Vein endothelial cell (primary cell): ENCODE measurements at places on chromosomes 16 and 17. TPM values are rescaled to one million over a fixed set of nuclear protein-coding genes. Genes with fewer than 3 reads are reported as not detected.

Gene TNK1
- 0.38 and 0.65 TPM in 2 replicates for total RNA-seq

Gene CIBAR2
- total RNA-seq: 0.33 TPM in 1 of 2 replicates, not detected in the other

Gene SHISA9
- total RNA-seq: under 0.01 TPM in 1 of 2 replicates, not detected in the other

Gene SMTNL2
- not detected in 2 replicates for total RNA-seq

Gene MAPK8IP3
- 52.2 and 62.4 TPM in 2 replicates for total RNA-seq

Gene MGRN1
- total RNA-seq: 50.6 and 53.2 TPM in 2 replicates

Gene HIGD1B
- total RNA-seq: not detected in 2 replicates

Gene NHERF2
- total RNA-seq: 40.5 and 82.0 TPM in 2 replicates

Gene ETV4
- total RNA-seq: 20.3 and 20.5 TPM in 2 replicates

Gene SEPTIN12
- total RNA-seq: not detected in 2 replicates

Gene KRTAP3-2
- total RNA-seq: not detected in 2 replicates

Gene SOST
- not detected in 2 replicates for total RNA-seq

Gene AIPL1
- not detected in 2 replicates for total RNA-seq

Gene PIK3R6
- total RNA-seq: under 0.01 TPM in 1 of 2 replicates, not detected in the other

Gene KRTAP17-1
- total RNA-seq: not detected in 2 replicates

Gene ASGR2
- not detected in 2 replicates for total RNA-seq

Gene GPR139
- not detected in 2 replicates for total RNA-seq

Gene NXN
- total RNA-seq: 61.4 and 94.7 TPM in 2 replicates

Gene C17orf50
- total RNA-seq: not detected in 2 replicates

Gene DDX19B
- 35.8 and 47.7 TPM in 2 replicates for total RNA-seq

Gene RNU2-1
- total RNA-seq: not detected in 2 replicates

Gene ZSWIM7
- total RNA-seq: 11.0 and 16.0 TPM in 2 replicates

Gene LDHD
- total RNA-seq: 0.29 and 0.98 TPM in 2 replicates

Gene MT1M
- 0.65 and 2.4 TPM in 2 replicates for total RNA-seq

Gene MYH1
- total RNA-seq: not detected in 2 replicates

Gene DOC2B
- total RNA-seq: 1.6 and 3.3 TPM in 2 replicates

Gene HSPB9
- total RNA-seq: not detected in 2 replicates

Gene AKAP10
- total RNA-seq: 20.3 and 21.1 TPM in 2 replicates

Gene CWC25
- 10.9 and 13.7 TPM in 2 replicates for total RNA-seq

Gene ZNF821
- total RNA-seq: 7.8 and 8.1 TPM in 2 replicates

Gene CACNG5
- total RNA-seq: not detected in 2 replicates

Gene NPIPB8
- total RNA-seq: 0.10 and 0.33 TPM in 2 replicates

Gene SLC13A5
- total RNA-seq: not detected in 2 replicates

Gene ANKFN1
- not detected in 2 replicates for total RNA-seq

Gene CTRB2
- not detected in 2 replicates for total RNA-seq

Gene PLA2G10
- total RNA-seq: not detected in 2 replicates

Gene AOC2
- 0.65 and 1.9 TPM in 2 replicates for total RNA-seq

Gene MYL4
- total RNA-seq: 1.5 and 2.0 TPM in 2 replicates

Gene CIITA
- total RNA-seq: 0.10 TPM in 1 of 2 replicates, not detected in the other

Gene FBXW10
- total RNA-seq: under 0.01 TPM in 1 of 2 replicates, not detected in the other

Gene TEKT5
- 0.65 TPM in 1 of 2 replicates, not detected in the other for total RNA-seq

Gene NPIPA2
- 0.29 TPM in 1 of 2 replicates, not detected in the other for total RNA-seq

Gene NPIPA3
- 0.29 and 0.33 TPM in 2 replicates for total RNA-seq

Gene FOXJ1
- total RNA-seq: not detected in 2 replicates

Gene NKD1
- total RNA-seq: under 0.01 TPM in 1 of 2 replicates, not detected in the other

Gene CLDN7
- total RNA-seq: 10.8 and 13.4 TPM in 2 replicates

Gene ZNF594
- total RNA-seq: 4.6 and 6.8 TPM in 2 replicates

Gene FKBP10
- total RNA-seq: 140 and 194 TPM in 2 replicates

Gene NRN1L
- not detected in 2 replicates for total RNA-seq

Gene LGALS9C
- total RNA-seq: not detected in 2 replicates
